Pulmonary artery endothelial cell (primary cell): ENCODE measurements at places on chromosomes 16 and 17. TPM values are rescaled to one million over a fixed set of nuclear protein-coding genes. Genes with fewer than 3 reads are reported as not detected.

The MT1F gene
- 0.59 and 2.4 TPM in 2 replicates for total RNA-seq

The SLC16A13 gene
- total RNA-seq, result 0.92 and 1.4 TPM in 2 replicates

The OR3A3 gene
- not detected in 2 replicates for total RNA-seq

The TEX19 gene
- total RNA-seq, result 0.11 TPM in 1 of 2 replicates, not detected in the other

The DHRS7C gene
- total RNA-seq, result not detected in 2 replicates

The SCNN1G gene
- total RNA-seq, result not detected in 2 replicates

The STX1B gene
- 0.33 and 0.39 TPM in 2 replicates for total RNA-seq

The NPW gene
- total RNA-seq, result 0.33 and 0.46 TPM in 2 replicates

DNA sequence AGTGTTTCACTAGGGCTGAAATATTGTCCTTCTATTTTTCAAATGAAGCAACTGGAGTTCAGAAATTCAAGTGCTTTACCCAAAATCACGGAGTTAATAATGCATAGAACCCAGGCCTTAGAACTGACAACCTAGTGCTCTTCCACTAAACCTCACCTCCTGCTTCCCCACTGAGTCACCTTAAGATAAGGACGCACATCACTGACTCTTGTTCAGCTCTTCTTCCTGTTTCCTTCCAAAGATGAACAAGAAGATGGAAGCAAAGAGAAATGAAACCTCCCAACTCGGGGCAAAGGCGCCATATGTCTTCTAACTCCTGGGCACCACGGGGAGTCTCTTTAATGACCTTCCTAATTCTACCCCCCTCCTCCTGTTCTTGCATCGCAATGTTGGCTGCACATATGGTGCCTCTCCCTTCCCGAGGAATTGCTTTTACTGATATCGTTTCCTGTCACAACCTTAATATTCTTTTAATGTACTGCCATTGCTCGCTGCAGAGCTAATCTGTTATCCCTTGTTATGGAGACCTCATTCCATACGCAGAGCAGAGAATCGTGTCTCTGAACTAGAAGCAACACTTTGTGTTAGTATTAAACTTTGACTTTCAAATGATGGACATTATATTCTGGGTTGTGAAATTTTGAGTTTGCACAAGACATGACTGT, 591.4 kb downstream of the TMEM114 start:
- DNase-seq, result no peak

- DNase-seq, result no peak
Observed at GRCh38 chr16:82793528-82794245, 166.9 kb downstream of the CDH13 start.

GRCh38 chr17:13967416-13967815, 101.9 kb upstream of the COX10 start:
- DNase-seq, result no peak

- no peak for DNase-seq
Observed at GRCh38 chr16:67199808-67200198, 872 bp downstream of the ELMO3 start.

DNA sequence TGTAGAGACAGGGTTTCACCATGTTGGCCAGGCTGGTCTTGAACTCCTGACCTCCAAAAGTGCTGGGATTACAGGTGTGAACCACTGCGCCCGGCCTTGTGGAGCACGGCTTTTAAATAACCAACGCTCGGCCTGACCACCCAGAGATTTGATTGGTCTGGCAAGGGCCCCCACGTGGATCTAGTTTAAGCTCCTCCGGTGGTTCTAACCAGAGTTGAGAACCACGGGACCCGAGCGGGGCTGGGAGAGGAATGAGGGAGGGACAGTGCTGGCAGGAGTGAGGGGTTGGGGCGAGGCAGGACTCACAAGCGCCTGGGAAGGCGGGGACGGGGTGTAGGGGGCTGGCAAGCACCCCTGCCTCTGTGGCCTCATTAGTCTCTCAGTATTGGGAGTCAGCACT, 3.0 kb downstream of the NLRC3 start:
- DNase-seq, result no peak

DNA sequence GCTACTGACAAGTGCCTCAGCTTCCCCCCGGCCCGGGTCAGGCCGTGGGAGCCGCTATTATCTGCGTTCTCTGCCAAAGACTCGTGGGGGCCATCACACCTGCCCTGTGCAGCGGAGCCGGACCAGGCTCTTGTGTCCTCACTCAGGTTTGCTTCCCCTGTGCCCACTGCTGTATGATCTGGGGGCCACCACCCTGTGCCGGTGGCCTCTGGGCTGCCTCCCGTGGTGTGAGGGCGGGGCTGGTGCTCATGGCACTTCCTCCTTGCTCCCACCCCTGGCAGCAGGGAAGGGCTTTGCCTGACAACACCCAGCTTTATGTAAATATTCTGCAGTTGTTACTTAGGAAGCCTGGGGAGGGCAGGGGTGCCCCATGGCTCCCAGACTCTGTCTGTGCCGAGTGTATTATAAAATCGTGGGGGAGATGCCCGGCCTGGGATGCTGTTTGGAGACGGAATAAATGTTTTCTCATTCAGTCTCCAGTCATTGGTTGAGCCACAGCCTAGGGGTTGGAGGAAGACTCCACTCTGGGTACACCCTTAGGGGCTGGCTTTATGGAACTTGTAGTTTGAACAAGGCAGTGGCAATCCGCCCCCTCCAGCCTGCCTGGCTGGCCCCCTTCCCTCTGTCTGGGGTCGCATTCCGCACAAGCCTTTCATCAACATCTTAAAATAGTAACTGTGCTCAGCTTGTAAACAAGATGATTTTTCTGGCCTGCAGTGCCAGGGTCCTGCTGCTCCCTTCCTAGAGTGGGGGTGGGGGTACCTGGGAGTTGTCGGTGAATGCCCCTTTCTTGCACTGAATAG, 4.1 kb downstream of the SYNGR2 start:
- DNase-seq, result no peak

DNA sequence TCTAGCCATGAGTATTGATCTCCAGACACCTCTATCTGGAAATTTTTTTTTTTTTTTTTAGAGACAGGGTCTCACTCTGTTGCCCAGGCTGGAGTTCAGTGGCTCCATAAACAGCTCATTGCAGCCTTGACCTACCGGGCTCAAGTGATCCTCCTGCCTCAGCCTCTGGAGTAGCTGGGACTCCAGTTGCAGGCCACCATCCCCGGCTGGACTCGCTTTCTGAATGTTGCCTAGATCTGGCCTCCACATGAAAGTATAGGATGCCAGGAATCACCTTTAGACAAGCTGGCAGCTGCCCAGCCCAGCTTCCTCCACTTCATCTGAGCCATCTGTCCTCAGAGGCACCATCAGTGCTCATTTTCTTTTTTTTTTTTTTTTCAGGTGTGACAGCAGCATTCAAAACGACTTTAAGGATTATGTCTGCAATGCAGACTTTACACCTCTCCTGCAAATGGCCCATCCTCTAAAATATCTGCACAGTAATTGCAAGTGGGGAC, 6.4 kb upstream of the PRR14 start:
- no peak for DNase-seq

- DNase-seq, result no peak
Observed at GRCh38 chr17:51597345-51597744, 337.0 kb downstream of the UTP18 start.

GRCh38 chr17:73432624-73433190, 120.9 kb upstream of the CDC42EP4 start:
- no peak for DNase-seq

- no peak for DNase-seq
Observed at GRCh38 chr16:70490261-70490660, 33.1 kb downstream of the COG4 start.

DNA sequence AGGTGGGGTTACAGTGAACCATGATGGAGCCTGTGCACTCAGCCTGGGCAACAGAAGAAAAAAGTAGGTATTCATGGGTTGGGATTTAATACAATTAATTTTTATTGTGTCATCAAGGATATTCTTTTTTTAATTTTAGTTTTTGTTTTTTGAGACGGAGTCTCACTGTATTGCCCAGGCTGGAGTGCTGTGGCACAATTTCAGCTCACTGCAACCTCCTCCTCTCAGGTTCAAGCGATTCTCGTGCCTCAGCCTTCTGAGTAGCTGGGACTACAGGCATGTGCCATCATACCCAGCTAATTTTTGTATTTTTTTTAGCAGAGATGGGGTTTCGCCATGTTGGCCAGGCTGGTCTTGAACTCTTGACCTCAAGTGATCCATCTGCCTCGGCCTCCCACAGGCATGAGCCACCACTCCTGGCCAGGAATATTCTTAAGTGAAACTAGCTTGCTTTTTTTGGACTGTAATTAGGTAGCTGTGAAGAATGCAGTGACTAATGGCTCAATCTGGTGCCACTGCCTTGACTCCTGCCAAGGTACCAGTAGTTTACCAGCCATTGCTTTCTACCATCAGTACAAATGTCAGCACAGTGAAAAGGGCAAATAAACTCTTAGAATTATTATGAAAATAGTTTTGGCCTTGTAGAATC, 4.8 kb downstream of the PPM1D start:
- peak; percentile 19 for DNase-seq

DNA sequence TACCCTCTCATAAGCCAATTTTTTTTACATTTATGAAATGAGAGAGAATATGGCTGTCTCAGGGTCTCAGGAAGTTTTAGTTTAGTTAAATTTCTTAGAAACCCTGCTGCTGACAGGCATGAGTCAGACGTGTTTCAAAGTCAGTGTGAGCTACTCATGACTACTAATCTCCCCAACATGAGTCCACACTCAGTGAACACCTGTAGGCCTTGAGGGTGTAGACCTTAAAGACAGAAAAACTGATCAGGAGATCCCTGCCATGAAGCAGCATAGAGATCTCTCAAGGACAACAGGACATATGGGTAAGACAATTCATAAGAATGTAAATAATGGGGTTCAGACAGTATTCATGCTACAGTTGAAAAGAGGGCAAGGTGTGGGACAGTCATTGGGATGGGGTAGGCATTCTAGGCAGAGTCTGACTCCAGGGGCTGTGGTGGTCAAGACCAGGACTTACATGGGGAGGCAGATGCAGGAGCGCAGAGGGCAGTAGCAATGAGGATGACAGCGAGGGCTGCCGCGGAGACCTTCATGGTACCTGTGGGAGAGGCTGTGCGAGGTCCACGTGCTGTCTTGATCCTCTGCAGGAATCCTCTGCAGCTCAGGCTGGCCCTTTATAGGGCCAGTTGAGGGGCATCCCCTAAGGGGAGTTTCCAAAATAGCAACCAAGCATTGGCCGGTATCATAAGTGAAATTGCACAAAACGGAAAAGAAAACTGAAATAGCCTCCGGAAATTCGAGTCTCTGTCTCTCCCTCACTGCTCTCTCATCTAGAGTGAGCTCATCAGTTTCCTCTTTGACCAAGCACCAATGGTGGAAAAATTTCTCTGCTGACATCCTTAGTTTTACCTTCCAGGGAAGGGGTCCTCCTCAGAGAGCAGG, at the start of gene CCL5:
CCL5 (minus strand) TSS at position 588 of the 882 bp plus-strand sequence.
- DNase-seq, result no peak

DNA sequence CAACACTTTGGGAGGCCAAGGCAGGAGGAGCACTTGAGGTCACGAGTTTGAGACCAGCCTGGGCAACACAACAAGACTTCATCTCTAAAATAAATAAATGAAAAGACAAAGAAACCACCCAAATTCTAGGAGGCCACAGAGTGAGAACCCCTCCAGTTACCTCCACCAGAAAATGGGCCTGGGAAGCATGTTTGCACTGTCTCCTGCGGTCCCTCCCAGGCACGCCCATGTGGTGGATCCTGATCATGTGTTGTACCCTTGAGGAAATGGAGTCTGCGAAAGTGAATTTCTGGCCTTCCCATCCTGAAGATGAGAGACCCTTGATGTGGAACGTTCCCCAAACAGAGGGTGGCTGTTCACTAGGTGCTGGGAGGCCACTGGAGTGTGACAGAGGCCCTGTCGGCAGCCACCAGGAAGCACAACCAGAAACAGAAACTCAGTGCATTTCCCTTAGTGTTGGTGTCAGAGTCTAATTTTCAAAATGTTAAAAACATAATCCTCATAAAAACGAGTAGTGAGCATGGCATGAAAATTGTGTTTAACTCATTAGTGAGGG, 19.2 kb upstream of the USP22 start:
- DNase-seq, result no peak
